Effector memory CD8-positive, alpha-beta T cell (primary cell): ENCODE measurements at places on chromosomes 5 and 9.

DNA sequence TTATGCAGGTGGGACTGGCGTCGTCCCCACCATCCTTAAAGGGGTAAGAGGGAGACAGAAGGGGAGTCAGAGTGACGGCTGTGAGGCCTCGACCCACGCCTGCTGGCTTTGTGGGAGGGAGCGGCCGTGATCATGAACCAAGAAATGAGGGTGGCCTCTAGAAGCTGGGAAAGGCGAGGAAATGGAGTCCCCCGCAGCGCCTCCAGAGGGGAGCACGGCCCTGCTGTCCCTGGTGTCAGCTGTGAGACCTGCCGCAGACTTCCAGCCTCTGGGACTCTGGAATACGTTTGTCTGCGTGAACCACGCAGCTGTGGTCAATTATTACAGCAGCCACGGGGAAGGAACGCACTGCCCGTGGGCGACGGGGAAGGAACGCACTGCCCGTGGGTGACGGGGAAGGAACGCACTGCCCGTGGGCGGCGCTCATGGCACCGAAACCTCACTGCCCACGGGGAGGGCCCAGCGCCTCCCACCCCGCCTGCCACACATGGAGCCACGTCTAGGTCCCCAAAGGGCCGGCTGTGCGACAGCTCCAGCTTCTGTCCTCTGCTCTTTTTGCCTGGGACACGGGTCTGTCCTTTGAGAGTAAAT is 108.8 kb upstream of the RAPGEF1 start:
- no peak for DNase-seq

- no peak for DNase-seq
Observed at GRCh38 chr5:77073667-77074066, 13.4 kb downstream of the ZBED3 start.

GRCh38 chr5:170611449-170612090 is 107.8 kb downstream of the KCNIP1 start:
- no peak for DNase-seq

DNA sequence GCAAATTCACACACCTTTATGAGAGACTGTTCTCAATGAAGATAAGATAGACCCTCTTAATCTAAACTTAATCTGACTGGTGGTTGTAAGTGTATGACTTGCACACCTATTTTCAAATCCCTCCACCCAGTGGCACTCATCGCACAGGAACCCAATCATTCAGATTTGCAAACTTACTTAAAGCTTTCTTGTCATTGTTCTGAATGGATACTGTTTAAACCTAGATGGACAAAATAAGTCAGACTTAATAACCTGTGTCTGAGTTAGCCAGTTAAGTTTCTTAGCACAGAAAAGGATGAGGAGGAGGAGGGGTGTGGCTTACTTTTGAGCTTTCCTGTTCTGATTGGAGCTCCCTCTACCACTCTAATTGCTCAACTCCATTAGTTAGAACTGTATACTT is 252.4 kb upstream of the CCNH start:
- DNase-seq, result no peak

DNA sequence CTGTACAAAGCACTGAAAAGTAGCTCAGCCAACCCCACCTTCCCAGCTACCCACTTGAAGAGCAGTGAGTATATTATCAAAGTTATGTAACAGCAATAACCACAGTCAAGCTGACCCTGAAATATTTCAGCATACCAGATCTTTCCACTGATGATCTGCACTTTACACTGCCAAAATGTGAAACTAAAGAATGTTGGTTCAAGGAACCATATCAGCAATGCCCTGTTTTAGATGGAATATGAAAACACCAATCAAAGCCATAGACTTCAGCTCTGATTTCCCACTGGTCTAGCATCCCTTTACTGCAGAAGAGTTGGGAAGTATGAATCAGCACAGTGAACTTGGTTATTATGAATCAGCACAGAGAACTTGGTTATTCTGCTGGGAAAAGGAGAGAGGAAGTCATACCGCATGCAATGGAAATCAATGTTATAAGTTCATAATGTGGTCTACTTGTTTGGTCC is 20.0 kb downstream of the CEMIP2 start:
- no peak for DNase-seq

DNA sequence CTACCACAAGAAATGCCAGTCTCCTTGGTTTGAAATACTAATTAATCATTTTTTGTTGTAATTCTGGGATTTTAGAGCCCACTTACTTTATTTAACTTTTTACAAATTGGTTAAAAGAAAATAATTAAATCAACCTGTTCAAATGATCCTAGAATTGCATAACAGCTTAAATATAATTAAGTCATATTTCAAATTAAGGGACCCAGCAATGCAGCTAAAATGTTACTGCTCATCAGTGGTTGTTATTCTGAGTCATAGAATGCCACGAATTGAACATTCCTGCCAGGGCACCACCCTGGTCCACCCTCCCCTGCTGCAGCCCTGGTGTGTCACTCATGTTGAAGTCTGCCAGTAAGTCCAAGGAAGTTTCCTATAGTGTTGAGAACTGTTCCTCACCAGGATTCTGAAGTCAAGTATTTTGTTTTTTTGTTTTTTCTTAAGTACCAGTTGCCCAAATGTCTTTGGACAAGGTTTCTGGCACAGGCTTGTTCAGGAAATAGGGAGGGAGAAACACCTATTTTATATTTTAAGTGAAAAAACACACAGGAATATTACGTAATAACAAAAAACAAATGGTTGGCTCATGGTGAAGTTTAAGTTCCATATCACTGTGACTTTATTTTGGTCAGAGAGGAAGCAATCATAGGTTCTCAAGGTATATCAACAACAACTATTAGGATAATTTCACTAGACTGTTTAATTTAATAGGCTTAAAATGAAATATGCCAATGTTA is 4.3 kb upstream of the ITGA1 start:
- DNase-seq, result no peak

GRCh38 chr5:154771383-154771901 is 16.3 kb downstream of the LARP1 start:
- DNase-seq, result no peak

DNA sequence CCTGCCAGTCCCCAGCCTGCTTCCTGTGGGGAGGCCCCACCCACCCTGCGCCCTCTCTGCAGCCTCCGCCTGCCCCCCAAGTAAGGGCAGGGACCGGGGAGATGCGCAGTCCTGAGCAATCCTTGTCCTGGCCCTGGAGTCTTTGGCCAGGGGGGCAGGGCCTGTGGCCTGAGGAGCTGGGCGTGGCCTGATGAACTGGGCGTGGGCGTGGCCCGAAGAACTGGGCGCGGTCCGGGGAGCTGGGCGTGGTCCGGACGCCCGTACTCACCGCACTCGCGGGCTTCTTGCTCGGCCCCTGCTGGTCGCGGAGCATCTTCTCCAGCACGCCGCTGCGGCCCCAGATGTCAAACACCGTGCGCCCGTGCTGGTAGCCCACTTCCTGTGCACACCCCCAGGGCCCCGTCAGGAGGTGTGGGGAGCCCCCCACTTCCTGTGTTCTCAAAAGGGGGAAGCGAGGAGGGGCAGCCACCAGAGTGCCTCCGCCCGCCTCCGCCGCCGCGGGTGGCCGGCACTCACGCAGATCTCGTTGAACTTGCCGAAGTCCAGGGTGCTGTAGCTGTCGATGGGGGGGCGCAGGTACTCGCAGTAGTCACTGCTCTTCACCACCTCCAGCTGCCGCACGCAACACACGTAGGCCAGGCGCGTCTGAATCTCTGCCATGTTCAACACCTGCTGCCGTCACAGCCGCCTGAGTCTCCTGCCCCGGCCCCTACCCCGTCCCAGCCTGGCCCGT is 2.7 kb upstream of the NSMF start:
- peak; percentile 88 for DNase-seq

DNA sequence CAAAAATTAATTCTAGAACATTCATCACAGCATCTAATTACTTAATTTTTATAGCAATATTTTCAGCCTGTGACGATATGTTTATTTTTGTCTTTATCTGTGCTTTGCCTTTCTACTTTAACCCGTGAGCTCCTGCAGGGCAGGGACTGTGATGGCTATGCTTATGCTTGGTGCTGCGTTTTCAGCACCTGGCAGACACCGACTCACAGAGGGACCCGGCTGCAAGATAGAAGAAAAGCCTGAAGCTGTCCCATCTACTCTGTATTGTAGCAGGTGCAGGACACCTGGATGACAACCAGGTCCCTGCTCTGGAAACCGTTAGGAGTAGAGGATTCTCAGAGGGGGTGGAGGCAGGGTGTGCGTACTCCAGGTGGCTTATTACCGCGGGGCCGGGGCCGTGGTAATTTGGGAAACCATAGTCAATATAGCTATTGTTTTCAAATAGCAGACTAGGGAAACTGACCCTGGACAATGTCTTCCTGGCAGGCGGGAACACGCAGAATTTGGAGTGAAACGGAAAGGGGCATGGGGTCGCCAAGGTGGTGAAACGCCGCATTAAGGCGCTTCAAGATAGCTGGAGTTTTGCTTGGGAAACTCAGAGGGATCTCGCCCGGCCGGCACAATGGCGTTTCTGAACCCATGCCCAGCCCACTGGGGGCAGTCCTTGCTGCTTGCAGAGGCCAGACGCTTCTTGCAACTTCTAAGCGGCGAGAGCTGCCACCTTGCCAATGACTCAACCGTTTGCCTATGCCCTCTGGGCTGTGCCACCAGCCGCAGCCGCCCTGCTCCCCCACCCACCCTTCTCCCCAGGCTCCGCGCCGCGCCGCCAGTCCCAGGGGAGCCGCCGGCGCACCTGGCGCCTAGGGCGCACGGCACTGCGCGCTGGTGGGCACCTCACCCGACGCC is 140.1 kb upstream of the PALM2AKAP2 start:
- DNase-seq, result no peak

DNA sequence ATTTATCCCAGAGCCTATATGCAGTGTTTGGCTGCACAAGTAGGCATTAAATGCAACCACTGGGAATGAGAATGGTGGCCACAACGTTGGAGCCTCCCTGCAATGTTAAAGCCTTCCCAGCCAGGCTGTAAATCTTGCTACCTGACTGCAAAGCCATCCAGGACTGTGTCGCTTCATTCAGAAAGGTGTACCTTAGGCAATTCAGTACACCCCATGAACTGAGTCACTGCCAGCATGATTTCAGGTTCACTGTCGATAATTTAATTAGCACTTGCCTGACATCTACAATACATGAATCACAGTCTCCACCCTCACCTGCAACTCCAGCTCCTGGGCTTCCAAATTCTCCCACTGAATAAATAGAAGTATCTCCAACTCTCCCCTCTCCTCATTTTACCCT is 108.4 kb downstream of the SLIT3 start:
- no peak for DNase-seq

- peak; percentile 26 for DNase-seq
Observed at GRCh38 chr9:104961238-104961637, 33.3 kb upstream of the ABCA1 start.

DNA sequence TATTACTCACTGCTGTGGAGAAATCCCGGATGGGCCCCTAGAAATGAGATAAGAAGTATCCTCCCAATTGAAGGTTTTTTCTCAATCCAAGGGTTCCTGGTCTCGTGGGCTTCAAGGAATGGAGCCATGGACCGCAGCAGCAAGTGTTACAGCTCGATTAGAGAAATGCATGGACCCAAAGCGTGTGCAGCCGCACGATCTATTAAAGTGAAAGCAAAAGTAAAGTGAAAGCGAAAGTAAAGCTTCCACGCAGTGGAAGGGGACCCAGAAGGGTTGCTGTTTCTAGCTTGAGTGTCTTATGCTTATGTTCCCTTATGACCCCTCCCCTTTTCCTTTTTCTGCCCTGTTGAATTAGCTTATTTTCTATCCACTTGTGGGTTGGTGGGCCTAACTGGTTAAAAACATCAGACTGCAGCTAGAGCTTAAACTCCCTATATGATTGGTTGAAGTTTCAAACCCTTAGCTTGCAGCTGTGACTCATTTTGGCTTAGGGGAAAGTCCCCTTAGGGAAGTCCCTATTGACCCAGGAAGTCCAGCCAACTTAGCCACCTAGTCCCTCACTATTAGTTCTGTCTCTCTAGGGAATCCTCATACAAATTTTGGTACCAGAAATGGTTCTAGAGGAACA is 1111.8 kb downstream of the TAF11L14 start:
- peak; percentile 42 for DNase-seq

GRCh38 chr5:140143521-140144258 is 18.0 kb downstream of the IGIP start:
- no peak for DNase-seq

- DNase-seq, result no peak
Observed at GRCh38 chr5:135028791-135029476, 5.1 kb downstream of the PITX1 start.

GRCh38 chr5:10546186-10546585 is 17.7 kb upstream of the ANKRD33B start:
- DNase-seq, result no peak

- DNase-seq, result no peak
Observed at GRCh38 chr9:127919253-127919815, 2.5 kb upstream of the ST6GALNAC4 start.

DNA sequence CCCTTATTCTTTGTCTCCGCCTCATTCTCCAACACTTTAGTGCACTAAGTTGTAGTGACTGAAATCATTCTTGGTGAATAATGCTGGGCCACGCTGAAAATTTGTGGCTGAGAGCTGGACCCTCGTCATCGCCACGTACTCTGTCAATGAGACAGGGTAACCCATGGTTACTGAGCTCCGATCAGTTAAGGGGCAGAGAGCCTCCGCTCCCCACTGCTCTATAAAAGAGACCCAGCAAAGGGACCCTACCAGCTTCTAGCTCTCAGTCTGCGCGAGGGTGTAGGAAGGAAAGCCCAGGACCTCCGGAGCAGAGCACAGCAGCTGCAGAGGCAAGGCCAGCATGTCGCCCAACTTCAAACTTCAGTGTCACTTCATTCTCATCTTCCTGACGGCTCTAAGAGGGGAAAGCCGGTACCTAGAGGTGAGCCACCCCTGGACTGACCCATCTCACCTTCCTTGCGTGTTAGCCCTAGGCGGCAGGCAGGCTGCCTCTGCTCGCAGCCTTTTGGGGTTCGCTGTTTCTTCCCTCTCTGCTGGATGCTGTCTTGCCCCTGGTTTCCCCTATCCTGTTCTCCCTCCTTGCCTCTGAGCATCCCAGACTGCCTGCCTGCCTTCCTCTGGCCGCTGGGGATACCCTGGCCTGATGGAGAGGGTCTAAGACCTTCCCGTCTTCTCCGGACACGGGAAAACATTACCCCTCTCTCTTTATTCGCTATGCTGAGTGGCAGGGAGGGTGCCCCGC is at the start of gene CRHBP:
TSS of gene CRHBP (plus strand) at position 251 of the 742 bp plus-strand sequence. CDS start at position 341, 90 bp downstream.
- no peak for DNase-seq

DNA sequence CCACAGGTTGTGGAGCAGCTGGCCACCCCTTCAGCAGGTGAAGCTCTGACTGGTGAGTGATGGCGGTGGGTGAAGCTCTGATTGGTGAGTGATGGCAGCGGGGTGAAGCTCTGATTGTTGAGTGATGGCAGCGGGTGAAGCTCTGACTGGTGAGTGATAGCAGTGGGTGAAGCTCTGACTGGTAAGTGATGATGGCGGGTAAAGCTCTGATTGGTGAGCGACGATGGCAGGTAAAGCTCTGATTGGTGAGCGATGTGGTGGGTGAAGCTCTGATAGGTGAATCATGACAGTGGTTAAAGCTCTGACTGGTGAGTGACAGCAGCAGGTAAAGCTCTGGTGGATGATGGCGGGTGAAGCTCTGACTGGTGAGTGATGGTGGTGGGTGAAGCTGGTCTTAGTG is 9.4 kb upstream of the ABO start:
- no peak for DNase-seq

- DNase-seq, result no peak
Observed at GRCh38 chr5:58450018-58450417, 9.9 kb downstream of the PLK2 start.
